ENCODE measurements at places on chromosomes 5 and 9.

GRCh38 chr5:149283626-149284480, 12.2 kb downstream of the AFAP1L1 start:
- no peak for DNase-seq

GRCh38 chr9:2338777-2339365, 282.7 kb upstream of the VLDLR start:
- no peak for DNase-seq

- DNase-seq = no peak
Observed at GRCh38 chr9:130039528-130040147, 3.4 kb downstream of the FNBP1 start.

- DNase-seq = no peak
Observed at GRCh38 chr5:132661231-132662003, 3.4 kb downstream of the IL13 start.

GRCh38 chr5:144710637-144711036, 540.0 kb downstream of the KCTD16 start:
- DNase-seq = no peak

DNA sequence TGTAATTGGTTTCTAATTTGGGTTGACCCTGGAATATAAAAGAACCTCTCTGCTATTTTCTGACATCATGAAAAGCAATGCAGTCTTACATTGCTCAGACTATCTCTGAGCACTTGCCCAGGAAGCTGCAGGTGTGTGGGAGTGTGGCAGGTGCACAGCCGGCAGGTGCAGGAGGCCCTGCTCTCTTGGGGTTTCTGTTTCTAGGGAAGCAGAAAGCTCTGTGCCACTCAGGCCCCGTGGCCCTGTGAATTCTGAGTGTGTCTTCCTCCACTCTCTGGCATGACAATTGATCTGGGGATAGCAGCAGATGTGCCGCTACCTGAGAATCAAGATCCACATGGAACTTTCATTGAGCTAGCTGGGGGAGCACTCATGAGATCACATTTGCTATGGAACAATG, 45.7 kb upstream of the IRX2 start:
- no peak for DNase-seq
